ENCODE measurements at places on chromosomes 2 and 18.

DNA sequence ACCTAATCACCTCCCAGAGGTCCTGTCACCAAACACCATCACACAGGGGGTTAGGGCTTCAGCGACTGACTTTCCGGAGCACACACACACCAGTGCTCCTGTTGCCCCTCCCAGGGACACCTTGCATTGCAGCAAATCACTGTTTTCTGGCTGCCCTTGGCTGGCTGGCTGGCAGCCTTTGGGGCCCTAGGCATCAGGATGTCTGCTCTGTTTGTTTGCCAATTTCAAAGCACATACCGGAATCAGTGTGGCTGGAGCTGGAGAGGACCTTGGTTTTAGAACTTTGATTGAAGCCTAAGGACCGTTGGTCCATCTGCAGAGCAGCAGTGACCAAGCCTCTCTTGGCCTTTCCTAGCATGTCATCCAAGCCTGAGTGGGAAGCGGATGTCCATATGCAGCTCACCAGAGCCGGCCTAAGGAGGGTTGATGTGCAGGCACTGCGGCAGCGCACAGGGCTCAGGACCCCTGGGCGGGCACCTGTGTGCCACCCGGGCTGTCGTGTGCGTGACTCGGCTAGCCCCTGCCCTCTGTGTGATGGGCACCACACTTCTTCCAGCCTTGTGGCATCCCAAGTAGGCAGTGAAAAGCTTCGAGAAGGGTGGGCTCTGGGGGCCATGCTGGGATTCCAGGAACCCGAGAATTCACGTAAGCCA is 62.1 kb downstream of the GBX2 start:
- DNase-seq = no peak

- DNase-seq = no peak
Observed at GRCh38 chr18:32048507-32049091, 30.0 kb downstream of the RNF125 start.

GRCh38 chr2:14717131-14717530 is 84.6 kb downstream of the LRATD1 start:
- DNase-seq = no peak

DNA sequence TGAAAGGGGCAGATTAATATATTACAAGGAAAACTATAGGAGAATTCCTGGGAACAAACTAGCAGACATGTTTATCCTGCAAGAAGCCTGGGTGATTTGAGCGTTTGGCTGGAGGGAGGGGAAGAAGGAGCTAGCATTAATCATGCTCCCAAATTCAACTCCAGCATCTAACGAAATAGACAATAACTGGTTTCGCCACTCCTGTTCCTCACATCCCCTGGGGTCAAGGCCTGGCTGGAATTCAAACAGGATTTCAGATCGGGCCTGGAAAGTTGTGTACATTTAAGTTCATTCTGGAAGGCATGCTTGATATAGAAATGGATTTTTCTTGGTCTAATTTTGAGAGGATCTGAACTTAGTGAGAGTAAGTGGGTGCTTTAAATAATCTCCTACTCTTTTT is 126.1 kb upstream of the CTAGE1 start:
- no peak for DNase-seq

GRCh38 chr2:100417711-100418124 is 250 bp upstream of the CHST10 start:
- no peak for DNase-seq

DNA sequence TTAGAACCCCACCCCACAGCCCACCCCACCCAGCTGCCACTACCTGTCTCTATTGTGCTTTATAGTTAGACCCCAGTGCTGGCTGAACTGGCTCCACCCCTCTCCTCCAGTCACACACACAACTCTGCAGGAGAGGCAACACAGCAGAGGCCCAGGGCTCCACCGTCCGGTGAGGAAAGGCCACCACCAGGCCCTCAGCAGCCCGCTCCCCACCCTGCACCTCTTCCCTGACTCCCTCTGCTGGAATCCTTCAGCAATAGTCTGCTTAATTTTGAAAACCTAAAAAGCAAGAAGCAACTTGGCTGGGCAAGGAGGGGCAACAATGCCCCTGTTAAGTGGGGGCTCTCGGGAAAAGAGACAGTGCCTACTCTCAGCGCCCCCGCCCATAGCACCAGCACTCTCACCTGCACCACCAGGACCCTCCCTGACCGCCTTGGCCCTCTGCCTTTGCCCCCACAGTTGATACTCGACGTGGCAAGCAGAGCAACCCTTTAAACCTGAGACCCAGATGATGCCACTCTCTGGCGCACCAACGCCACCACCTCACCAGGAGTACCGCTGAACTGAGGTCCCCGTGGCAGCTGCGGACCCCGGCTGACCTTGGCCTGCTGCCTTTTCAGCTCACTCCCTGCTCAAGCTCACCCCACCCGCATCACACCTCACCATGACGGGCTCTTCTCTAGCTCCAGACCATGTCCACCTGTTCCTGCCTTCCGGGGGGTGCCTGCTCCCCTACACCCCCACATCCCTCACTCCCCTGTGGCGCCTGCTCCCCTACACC is 45.7 kb downstream of the NDUFA10 start:
- DNase-seq = no peak
